ENCODE measurements at places on chromosomes 7 and 10.
A peak's percentile ranks its signal among the peaks of the same experiment; 100 is the strongest.

- DNase-seq: no peak
Observed at GRCh38 chr10:63132651-63133055, 475 bp upstream of the NRBF2 start.

GRCh38 chr7:139732471-139733167 is 45.2 kb downstream of the HIPK2 start:
- DNase-seq: no peak

- no peak for DNase-seq
Observed at GRCh38 chr7:107996072-107996882, 6.7 kb downstream of the LAMB1 start.

DNA sequence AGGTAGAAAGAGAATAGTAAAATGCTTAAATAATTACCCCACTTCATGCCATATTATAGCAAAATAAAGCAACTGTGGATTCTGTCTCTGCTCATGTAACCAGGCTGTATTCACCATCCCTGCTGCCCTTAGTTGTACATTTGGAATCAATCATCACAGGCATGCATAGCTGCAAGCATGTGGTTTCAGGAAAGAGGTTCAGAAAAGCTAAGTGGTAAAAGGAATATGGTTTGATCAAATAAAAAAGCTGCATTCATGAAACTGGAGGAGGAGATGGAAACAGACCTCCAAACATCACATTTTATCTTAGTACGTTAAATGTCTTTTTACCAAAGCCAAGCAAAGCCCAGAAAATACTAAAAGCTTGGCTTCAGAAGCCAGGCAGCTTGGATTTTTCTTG is 81.3 kb downstream of the ADAM22 start:
- no peak for DNase-seq

DNA sequence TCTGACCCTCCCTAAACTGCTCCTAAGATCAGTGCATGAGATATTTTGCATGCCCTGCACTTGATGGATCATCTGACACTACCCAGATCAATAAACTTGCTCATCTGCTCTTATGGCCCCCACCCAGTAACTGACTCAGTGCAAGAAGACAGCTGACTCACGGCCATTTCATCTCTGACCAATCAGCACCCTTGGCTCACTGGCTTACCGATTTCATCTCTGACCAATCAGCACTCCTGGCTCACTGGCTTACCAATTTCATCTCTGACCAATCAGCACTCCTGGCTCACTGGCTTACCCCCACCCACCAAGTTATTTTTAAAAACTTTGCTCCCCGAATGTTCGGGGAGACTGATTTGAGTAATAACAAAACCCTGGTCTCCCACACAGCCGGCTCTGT is 37.2 kb upstream of the OPTN start:
- DNase-seq: no peak

- DNase-seq: no peak
Observed at GRCh38 chr10:17081431-17081830, 48.2 kb downstream of the CUBN start.

DNA sequence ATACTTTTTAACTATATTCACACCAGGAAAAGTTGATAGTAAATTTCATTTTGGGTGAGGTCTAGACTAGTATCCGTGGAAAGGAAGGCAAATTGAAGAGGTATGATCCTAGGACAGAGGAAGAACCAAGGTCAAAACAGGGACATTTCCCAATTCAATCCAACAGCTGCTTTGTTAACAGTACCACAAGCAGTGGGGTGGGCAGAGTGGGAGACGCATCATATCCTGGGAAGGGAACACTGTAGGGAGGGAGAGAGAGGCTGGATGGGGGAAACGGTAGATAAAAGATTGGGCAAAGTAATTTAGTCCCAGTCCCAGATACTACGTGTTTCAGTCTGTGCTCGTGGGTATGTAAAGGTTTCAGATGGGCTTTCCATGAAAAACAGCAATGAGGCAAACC is 9.2 kb upstream of the FAS start:
- no peak for DNase-seq

GRCh38 chr10:110215286-110216170 is 8.1 kb downstream of the MXI1 start:
- no peak for DNase-seq

GRCh38 chr7:19051767-19052375 is 65.6 kb downstream of the TWIST1 start:
- DNase-seq: peak; percentile 56

GRCh38 chr10:51075043-51075872 is 971 bp downstream of the PRKG1 start:
- no peak for DNase-seq

DNA sequence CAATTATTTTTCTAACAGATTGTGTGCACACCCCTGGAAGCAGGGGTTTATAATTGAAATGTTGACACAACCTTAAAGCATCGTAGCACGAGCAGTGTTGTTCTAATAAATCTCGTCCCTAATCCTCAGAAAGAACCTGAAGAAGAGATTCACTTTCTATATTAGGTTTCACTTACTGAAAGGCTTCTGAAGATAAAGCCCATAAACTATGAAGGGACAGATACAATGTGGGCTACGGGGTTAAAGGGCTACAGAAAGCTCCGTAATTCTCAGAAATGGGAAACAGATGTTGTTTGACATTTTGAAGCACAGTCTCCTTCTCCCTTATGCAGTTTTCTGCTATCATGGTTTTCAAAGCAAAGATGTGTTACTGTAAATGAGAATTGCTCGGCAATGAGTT is 479.6 kb downstream of the GATA3 start:
- no peak for DNase-seq

DNA sequence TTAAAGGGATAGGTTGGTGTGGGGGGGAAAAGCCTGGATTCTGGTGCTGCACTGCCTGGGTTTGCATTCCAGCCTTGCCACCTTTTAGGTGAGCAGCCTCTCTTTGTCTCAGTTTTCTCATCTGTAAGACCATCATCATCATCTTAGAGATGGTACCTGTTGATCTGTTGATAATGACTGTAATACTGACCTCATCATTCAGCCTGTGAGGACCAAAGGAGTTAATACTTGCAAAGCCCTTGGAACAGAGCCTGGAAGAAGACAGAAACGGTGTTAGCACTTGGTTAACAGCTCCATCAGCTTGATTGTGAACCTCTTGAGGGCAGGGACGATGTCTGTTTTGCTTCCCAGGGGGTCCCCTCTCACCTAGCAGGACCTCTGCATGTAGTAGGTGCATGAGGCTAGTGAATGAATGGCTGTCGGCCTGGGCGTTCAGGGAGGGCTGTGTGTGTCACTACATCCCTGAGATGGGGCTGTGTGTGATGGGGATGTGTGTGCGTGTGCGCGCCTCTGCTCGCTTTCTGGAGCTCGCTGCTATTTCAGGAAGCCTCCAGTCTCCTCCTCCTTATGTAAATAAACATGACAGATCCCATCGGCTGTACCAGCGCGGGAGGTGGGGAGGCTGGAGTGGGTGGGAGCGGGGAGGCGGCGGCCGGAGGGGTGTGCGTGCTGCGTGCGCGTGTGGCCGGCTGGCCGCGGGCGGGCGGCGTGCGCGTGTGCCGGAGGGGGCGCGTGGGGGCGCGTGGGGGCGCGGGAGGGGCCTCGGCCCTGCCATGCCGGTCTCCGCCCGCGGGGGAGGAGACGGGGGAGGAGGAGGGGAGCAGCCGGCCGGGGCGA is 61.2 kb downstream of the NEURL1 start:
- peak; percentile 55 for DNase-seq

- no peak for DNase-seq
Observed at GRCh38 chr7:127692200-127692599, 40.2 kb downstream of the SND1 start.

GRCh38 chr7:105268511-105269392 is 120.0 kb downstream of the SRPK2 start:
- peak; percentile 72 for DNase-seq

DNA sequence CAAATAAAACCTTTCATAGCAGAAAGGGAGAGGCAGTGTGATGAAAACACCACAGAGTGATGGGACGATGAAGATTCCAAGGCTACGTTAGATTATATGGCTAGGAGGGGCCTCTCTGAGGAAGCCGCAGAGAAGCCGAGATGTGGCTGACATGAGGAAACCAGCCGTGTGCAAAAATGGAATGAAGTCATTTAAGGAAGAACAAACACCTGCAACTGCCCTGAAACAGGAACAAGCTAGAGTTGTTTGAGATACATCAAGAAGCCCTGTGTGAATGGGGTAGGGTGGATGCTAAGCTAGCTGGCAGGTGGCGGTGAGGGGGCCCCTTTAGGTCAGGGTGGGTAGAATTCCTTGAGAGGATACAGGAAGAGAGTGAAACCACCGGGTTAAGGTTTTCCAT is 129.5 kb downstream of the KLF6 start:
- no peak for DNase-seq
